NCI-H510A treated with DMSO at 0.1 percent for 48 hours (cell line): ENCODE measurements at places on chromosomes 2 and 18.

DNA sequence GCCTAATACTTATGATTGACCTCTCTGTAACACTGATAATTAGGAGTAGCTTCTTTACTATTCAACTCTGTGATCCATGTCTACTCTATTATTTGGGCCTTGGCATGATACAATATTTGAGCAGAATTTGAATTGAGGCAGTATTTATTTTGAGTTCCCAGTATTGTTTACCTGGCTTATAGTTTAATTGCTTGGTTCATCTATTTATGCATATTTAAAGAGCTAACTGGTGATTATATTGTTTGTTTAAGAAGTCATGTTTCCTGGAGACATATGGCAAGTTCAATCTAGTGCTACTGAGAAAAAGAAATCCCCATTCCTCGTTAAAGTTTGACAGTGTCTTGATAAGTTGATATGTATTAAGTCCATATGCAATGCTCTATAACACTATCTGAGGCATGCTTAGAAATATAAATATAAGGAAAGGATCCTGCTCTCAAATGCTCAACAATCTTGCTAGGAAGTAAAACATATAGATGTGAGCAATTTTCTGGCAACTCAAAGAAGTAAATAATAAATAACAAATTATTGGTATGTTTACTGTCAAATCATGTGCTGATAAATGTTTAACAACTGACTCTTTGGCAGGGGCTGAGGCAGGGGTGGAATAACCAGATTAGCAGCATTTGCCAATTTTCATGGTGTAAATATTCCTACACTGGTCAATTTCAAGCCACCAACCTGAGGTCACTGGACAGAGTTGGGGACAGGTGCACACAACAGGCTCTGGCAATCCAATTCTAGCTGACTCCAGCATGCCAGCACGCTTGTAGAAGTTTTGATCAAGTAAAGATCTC lies 430.2 kb upstream of the PIK3C3 start:
- DNase-seq = no peak

DNA sequence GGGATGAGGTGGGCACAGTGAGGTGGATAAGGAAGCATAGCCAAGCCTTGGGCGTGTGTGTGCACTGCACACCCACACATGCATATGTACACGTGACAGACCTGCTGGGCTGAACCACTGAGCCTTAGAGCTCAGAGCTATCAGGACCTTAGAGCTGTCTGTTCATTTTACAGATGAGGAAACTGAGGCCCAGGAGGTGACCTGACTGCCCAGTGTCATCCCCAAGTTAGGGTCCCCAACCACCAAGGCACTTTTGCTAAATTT lies 8.2 kb upstream of the SNED1 start:
- no peak for DNase-seq

DNA sequence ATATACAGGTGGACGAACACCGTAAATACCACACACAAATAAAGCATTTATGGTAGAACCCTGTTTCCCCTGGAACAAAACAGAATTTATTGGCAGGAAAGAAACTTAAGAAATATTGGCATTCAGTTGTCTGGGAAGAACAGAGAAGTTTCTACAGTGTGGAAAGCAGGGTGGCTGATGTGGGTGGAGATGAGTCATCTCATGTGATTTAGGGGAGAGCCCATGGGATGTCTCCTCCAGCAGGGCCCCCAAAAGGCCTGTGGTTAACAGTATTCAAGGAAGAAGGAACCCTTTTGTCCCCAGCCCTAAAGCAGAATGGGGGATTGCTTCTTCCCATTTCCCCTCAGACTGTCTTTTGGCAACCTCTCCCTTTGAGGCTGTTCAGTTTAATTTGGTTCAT lies 24.2 kb downstream of the SIX3 start:
- DNase-seq = no peak

DNA sequence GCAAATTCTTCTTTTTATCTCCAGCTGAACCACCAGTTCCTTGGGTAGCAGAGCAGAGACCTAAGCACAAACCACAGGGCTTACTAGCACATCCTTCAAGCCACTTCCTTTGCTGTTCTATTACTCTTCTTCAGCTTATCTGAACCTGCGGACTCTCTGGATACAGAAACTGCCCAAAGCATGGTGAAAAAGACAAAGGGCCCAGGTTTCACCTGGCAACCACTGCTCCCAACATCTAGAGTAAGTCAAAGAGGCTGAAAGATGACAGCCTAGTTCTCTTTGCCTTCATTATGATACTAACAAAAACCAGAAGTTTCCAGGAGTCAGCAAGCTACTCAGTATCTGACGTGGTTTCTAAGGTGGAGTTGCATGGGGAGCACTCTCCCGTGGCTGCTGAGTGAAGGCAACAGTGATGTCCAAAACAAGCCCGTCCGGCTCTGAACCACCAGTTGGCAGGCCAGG lies 43.4 kb downstream of the KANSL3 start:
- no peak for DNase-seq

DNA sequence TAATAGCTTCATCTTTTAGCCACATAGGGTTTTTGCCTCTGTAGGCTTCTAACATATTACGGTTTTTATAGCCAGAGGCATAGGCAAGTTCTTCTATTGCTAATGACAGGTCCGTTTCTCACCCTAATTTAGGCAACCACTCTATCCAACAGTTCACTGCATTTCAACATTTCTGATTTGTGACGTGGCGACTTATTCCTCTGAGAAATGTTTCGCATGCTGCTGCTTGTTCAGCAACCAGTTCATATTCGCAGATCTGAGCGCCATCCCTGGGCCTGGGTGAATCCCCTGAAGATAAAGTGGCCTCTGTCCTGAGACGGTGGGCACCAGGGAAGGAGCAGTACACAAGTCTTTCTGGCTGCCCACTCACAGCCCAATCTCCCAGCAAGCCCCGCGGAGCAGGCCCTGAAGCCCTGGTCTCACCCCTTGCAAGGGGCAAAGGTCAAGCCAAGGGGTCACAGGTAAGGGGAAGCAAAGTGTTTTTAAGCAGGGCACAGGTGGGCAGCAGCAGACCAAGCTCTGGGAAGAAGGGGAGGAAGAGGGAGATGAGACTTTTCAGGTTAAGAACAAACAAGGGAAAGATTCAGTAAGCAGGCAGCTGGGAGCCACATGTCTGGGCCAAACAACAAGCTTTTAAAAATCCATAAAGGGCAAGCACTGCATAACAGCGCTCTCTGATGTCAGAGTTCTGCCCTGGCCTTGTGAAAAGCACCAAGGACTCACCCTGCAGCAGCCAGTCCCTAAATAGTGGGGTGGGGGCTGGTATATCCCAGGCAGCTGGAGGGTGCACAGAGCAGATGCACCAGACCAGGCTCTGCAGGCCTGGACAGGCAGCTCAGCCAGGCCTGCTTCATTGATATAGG lies 10.8 kb upstream of the COX7A2L start:
- DNase-seq = peak; percentile 8

DNA sequence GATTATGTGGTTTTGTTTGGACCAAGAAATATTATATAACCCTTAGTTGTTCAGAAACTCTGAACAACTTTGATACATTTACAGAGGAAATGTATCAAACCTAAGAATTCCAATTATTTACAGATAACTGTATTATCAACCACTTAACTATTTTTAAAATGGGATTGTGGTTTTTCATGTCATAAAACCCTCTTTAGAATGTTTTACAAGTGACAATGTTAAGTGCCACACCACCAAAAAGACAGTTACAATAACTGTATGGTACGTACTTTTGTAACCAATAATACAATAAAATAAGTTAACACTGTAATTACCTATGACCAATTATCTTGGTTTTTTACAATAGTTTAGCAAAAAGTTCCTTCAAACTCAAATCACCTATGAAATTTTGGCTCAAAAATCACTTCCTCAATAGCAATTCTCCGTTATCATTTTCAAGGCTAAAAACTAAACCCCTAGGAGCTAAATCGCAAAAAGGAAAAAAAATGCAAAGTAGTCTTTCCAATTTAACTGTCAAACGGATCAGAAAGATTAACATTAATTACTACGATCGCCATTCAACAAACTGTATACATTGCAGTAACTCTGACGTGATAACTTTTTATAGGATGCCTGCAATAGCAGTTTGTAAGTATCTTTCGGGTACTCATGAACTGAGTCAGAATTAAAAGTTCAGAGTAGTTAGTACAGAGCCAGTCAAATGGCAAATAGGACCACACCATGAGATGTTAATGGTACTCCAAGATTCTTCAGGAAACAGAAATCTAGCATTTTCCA lies 1.5 kb downstream of the ROCK1 start:
- no peak for DNase-seq

DNA sequence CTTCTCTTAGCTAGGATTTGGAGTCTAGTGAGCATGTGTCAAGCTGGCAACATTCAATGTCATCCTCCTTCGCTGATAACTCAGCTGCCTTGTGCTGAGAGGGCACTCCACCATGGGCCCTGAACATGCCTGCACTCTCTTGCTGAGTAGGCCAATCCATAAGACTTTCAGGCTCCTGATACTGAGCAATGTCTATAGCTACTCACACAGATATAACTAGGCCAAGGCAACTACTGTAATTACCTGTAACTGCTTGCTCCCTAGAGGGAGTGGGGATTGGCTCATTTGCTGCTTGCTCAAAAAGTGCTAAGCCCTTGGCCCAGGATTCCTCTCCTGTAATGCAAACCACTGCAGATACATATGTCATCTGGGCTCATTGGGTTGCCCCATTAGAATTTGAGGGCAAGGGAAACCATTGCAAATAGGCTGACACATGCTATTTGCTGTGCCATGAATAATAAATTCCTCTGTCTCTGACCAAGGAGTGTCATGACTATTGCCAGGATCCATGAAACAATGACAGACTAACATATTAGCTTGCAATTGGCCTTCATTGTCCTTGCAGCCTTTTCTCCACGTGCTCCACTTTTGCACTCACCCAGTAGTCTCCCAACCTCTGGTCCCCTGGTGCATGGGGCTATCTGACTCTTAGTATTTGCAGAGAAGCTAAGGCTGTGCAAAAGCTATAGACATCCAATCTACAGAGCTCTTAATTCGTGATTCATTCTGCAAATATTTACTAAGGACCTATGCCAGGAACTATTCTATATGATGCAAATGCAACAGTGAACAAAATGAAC lies 36.9 kb upstream of the BMPR2 start:
- DNase-seq = peak; percentile 36

DNA sequence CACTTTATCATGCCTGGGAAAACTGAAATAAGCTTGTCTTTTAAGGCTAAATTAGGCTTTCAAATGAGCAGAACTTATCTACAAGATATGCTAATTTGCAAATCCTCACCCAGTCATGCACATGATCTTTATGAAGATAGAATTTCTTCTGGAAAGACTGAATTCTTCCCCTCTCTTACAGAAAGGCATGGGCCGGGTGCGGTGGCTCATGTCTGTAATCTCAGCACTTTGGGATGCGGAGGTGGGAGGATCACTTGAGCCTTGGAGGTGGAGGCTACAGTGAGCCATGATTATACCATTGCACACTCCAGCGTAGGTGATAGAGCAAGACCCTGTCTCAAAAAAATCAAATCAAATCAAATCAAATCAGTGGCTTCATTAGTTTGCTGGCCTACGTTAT lies 11.7 kb upstream of the FOXI3 start:
- no peak for DNase-seq

- peak; percentile 72 for DNase-seq
Observed at GRCh38 chr2:70922235-70923234, 13.2 kb upstream of the ATP6V1B1 start.

DNA sequence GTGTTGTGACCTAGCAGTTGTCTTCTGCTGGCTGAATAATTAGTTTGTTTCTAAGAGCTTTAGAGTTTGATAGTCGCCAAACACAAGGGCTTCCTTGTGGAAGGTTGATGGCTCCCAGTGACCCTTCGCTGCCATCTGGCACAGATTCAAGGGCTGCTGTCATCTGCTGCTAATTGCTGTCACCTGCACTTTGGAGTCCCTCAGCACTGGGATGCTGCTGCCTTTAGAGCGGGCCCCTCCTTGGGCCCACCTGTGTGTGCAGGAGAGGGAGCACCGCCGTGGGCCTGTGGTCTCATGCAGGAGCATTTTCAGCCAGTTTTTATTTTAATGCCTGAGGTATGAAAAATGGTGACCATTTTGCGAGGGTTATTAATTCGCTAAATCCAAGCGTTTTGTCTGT lies 154.0 kb upstream of the NFATC1 start:
- DNase-seq = peak; percentile 78

DNA sequence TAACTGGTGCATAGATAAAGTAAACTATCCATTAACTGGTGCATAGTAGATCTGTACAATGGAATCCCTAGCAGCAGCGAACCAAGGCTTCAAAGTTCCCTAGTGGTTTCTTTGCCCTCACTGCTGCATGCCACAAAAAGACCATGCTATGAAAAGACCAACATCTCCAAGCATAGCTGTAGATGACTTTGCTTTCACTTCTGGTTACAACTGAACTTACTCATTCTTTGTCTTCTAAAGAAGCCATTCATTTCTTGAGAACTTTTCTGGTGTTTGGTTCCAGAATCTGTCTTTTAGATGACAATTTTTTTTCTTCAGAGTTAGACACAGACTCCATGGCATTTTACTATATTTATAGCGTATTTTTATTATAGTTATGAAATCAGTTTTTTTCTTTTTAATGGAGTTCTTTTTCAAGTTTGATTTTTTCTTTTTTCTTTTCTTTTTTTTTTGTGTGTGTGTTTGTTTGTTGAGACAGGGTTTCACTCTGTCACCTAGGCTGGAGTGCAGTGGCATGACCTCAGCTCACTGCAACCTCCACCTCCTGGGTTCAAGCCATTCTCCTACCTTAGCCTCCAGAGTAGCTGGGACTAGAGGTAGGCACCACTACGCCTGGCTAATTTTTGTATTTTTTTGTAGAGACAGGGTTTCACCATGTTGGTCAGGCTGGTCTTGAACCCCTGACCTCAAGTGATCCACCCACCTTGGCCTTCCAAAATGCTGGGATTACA lies 63.6 kb downstream of the SLC35F5 start:
- no peak for DNase-seq

GRCh38 chr2:96869281-96869821 lies 529 bp downstream of the SEMA4C start:
- DNase-seq = no peak

GRCh38 chr18:72555101-72555500 lies 11.0 kb upstream of the CBLN2 start:
- no peak for DNase-seq

DNA sequence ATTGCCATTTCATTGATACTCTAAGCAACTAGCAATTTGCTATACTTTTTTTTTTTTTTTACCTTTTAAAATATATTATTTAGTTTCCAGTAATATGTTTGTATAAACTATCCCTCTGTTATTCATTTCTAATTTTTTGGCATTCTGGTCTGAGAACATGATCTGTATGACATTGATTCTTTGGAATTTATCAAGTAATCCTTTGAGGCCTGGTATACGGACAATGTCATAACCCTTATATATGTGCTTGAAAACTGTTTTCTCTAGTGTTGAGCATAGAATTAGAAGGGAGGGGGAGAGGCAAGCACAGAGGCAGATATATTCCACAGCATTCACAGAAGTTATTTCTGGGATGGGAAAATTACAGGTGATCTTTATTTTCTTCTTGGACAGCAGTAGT lies 48.2 kb upstream of the POLE4 start:
- no peak for DNase-seq

DNA sequence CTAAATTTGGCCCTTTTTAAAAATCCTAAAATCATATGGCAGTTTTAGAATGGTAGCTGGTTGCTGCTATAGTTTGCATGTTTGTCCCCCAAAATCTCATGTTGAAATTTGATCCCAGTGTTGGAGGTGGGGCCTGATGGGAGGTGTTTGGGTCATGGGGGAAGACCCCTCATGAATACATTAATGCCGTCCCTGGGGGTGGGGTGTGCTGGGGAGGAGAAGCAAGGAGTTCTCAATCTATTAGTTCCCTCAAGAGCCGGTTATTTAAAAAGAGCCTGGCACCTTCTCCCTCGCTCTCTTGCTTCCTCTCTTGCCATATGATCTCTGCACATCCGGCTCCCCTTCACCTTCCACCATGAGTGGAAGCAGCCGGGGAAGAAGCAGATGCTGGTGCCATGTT lies 20.8 kb downstream of the GPATCH11 start:
- no peak for DNase-seq

- no peak for DNase-seq
Observed at GRCh38 chr18:3793545-3793944, 343.6 kb downstream of the TGIF1 start.
